ENCODE measurements at places on chromosomes 11 and 22.

- no peak for DNase-seq
Measured at GRCh38 chr11:130945896-130946295, 29.6 kb upstream of the SNX19 start.

DNA sequence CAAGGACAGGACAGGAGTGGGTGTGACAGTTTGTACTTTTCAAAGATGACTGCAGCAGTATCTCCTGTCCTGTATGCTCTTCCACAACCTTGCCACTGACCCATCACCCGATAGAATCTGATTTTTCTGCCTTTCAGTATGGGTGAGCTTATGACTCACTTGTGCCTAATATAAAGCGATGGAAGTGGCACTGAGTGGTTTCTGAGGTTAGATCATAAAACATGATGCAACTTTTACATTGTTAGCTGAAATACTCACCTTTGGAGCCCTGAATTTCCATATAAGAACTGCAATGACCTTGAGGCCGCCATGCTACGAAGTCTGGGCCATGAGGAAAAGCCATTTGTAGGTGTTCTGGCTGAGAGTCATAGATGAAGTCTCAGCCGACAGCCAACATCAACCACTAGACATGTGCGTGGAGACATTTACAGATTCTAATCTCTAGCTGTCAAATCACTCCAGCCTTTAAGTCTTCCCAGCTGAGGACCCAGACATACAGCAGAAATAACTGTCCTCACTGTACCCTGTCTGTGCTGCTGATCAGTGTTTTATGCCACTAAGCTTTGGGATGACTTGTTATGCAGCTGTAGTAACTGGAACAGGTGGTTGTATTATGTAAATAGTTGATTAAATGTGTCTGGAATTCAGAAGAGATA, 105.9 kb upstream of the ARHGAP20 start:
- DNase-seq, result no peak

DNA sequence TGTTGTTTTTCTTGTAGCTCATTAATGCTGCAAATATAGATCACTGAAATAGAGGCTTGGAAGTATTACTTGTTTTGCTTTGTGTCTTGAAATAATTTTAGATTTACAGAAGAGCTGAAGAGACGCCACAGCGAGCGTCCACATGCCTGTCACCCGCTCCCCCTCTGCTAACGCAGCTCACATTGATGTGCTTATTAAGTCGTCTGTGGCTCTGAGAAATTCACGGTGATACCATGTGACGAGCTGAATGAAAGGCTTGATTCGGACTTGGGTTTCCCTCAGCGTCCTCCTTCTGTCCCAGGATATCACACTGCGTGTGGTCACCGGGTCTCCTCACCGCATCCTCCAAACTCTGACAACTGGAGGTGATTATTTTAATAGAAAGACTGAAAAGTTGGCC, 365.4 kb downstream of the BRD1 start:
- no peak for DNase-seq

GRCh38 chr11:86623041-86623621, 49.3 kb downstream of the ME3 start:
- DNase-seq, result no peak
